BJ (cell line): ENCODE measurements at places on chromosomes 2 and 18. TPM values are rescaled to one million over a fixed set of nuclear protein-coding genes. Genes with fewer than 3 reads are reported as not detected.

- DNase-seq, result no peak
Measured at GRCh38 chr18:56984731-56985130, 162.2 kb upstream of the BOD1L2 start.

The SDC1 gene
- polyA plus RNA-seq, result 32.0 and 42.0 TPM in 2 replicates

GRCh38 chr2:107931412-107931811 lies 54.9 kb upstream of the SLC5A7 start:
- DNase-seq, result no peak

DNA sequence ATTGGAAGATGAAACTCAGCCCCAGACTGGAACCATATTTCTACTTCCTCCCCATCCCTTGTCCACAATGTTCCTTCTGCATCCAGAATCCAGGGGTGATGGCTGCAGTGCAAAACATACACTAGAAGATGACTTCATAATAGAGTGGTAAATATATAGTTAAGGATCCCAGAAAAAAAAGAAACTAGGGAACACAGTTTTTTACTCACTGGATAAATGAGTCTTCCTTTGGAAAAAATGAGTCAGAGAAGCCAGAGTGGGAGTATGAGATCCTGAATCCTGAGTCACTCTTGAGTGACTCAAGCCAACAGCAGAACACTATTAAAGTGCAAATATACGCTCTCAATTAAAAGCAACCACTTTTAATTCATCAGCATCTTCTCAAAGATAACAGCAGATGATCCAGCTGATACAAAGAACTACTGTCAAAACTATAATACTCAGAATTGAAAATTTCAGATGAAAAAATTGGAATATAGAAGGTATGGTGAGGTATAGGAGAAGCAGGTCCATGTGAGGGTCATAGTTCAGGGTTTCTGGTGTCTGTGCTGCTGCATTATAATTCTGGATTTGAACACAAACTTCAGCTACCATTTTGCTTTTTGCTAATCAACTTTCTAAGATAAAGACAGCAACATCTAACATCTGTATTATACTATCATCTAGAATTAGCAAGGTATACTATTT lies 987.2 kb upstream of the CDH2 start:
- peak; percentile 86 for DNase-seq

GRCh38 chr2:207318181-207318628 lies 152.5 kb upstream of the KLF7 start:
- DNase-seq, result no peak

DNA sequence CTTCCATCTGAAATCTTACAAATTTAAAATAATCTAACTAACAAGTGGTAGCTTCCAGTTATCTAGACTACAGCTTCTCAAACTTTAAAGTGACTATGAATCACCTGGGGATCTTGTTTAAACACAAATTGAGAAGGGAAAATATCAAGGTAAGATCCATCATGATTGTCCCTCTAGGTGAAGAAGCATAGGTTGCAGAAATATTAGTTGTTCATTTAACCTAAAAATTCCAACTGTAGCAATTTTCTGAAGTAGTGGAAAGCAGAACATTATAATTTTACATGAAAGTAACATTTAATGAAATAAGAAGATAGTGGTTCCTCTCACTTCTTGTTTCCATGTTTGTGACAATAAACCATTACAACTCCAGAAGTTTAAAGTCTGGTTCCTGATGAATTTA lies 17.3 kb downstream of the GALNT3 start:
- no peak for DNase-seq

The C2orf72 gene
- 0.11 and 0.17 TPM in 2 replicates for polyA plus RNA-seq

The REG1B gene
- polyA plus RNA-seq, result not detected in 2 replicates

The CD8B2 gene
- polyA plus RNA-seq, result not detected in 2 replicates

DNA sequence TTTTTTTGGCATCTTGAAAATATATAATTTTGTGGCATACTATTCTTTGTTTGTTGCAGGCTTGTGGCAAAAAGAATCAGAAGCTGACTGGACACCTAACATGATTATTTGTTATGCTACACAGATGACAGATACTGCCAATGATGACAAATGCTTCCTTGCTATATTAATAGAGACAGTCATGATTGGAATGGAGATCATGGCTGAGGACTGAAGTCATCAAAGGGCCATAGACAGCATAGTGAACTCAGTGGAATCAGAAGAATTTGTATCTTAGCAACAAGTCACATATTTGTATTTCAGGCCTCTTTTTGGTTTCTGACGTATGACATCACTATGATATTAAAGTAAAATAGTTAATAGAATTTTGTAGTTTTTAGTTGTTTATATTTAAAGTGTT lies 1003.8 kb upstream of the DDX18 start:
- no peak for DNase-seq

DNA sequence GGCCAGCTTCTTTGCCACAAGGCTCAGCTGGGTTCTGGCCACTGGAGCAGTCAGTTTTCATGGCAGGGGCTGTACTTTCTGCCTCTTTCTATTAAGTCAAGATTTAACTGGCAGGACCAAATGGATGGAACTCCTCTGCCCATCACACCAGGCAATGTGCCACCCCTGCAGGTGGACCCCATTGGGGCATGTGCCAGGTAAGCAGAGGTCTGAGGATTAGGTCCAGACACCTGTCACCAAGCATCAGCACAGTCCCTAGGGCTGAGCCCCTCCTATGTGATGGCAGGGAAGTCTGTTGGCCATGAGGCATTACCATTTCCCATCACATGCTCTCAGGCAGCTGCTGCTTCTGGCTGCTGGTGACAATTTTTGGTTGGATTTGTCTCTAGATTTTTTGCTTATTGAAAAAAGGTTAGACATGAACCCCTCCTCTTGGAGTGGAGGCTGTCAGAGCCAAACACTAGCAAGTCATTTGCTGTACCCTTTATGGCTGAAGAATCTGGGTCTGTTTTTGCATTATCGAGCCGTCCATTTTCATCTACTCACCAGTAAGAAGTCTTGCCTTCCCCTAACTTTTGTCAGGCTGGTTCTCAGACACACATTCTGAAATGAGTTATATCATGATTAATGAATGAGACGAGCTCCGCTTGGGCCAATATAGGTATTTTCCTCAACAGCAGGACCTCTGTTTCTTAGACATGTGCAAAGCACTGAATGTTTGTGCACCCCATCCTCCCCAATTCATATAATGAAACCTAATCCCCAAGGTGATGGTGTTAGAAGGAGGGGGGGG lies 328.0 kb downstream of the TSN start:
- DNase-seq, result no peak

GRCh38 chr2:215141706-215142105 lies 3.3 kb upstream of the ABCA12 start:
- no peak for DNase-seq

DNA sequence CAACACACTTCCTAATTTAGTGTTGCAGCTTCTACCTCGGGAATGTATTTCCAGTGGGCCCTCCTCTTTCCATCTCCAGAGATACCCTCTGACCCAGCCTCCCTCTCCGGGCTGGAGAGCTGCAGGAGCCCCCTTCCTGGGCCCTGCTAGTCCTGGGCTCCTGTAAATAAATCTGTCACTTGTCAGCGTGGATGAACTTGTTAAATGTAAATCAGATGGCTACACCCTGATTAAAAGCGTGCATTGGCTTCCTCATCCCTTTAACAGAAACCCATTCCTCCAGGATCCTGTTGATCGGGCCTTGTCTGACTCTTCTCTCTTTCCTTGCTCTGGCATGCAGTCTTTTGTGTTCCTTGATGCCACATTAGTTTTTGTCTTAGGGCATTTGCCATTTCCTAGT lies 2.4 kb downstream of the ZNF236 start:
- no peak for DNase-seq

The ACADL gene
- polyA plus RNA-seq, result not detected in 2 replicates

DNA sequence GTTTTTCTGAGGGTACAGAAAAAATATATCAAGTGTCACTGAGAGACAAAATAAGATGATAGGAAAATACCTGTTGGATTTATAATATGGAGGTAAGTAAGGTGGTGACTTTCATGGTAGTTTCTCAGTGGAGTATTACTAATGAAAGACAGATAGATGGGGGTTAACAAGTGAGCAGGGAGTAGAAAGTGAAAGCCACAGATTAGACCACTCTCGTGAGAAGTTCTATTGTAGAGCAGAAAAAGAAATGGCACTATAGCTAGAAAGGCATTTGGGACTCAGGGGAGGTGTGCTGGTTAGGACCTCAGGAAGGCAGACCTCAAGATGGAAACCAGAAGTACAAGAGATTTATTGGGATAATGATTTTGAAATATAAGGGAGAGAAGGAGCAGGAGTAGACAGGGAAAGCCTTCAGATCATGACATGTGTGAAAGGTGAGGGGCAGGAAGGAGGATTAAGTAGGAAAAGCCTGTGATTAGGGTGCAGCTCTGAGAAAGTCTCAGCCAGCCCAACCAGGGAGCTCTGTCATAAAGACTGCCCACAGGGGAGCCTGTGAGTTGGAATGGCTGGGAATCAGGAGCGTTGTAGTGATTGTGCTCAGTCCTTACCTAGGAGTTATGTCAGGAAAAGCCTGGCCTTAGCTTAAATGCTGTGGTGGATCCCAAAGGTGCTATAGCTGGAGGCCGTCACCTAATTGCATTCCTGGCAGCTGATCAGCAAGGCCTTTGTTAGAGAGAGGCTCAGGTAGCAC lies 198.1 kb downstream of the IKZF2 start:
- no peak for DNase-seq

The NEMP2 gene
- polyA plus RNA-seq, result 2.1 and 5.8 TPM in 2 replicates

GRCh38 chr2:48574353-48575287 lies 43.0 kb upstream of the GTF2A1L start:
- DNase-seq, result no peak

GRCh38 chr2:239973386-239973785 lies 51.8 kb downstream of the NDUFA10 start:
- no peak for DNase-seq

DNA sequence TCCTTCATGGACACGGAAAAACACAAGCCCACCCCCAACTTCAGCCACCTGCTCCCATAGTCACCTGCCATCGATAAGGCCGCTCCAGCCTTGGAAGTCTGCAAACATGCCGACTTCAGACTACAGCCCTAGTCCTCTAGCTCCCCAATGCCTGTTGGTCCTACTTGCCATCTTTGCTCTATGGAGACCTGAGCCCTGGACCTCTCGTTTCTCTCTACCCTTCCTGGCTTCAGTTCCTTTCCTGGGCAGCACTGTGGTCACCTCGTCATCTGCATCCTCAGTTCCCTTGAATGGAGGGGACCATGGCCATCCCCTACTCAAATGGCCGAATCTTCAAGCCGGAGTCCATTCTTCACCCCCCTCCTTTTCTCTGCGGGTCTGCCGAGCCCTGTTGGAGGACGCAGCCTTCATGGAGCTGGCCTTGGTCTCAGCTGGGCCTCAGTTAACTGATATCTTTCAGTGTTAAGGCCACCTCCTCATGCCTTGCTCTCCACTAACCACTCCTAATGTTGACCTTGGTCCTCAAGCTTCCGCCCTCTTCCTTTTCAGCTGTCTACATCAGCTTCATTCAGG lies 47.7 kb upstream of the GBX2 start:
- DNase-seq, result no peak

GRCh38 chr18:50816419-50817166 lies 3.2 kb downstream of the MRO start:
- DNase-seq, result no peak

The TFCP2L1 gene
- polyA plus RNA-seq, result 0.01 and 0.05 TPM in 2 replicates

GRCh38 chr2:120344976-120345581 lies 857 bp upstream of the INHBB start:
- DNase-seq, result no peak

GRCh38 chr2:176774766-176775451 lies 437.7 kb upstream of the HNRNPA3 start:
- no peak for DNase-seq

The AKAIN1 gene
- polyA plus RNA-seq, result not detected in 2 replicates

DNA sequence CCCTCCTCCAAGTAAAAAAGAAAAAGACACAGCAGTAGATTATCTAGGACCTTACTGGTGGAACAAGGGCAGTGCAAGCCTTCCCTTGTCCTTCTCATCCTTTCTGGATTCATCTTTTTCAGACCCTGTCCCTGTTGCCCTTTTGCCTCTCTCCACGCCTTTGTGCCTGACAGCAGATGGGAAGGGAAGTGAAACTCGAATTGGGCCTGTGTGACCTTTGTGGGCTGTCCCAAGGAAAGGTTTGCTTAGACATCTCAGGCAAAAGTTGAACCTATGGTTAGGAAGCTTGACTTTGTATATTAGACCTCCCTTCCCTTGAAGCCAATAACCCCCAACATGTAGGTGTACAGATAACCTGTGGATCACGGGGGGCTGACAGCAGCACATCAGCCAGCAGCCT lies 185.3 kb downstream of the PRKCE start:
- DNase-seq, result no peak

GRCh38 chr2:5766056-5766455 lies 73.9 kb downstream of the SOX11 start:
- peak; percentile 0 for DNase-seq

The IL36G gene
- not detected in 2 replicates for polyA plus RNA-seq

The TMEM18 gene
- 17.9 and 29.3 TPM in 2 replicates for polyA plus RNA-seq

The MRO gene
- polyA plus RNA-seq, result not detected in 2 replicates

DNA sequence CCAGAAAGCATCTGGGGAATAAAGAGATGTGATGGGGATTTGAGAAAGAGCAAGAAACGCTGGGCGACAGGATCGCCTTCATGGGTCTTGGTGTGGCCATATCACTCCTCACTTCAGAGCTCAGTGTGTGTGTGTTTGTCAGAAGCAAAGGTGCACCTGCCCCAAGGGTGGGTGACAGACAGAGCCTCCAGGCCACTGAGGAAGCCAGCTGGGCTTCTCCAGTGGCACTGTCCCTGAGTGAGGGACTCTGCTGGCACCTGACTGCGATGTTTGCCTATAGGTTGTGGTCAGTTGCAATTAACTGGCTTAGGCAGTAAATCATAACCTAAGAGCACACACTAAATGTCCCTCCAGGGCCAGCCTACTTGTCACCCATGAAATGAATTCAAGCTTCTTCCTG lies 23.5 kb upstream of the GNAL start:
- no peak for DNase-seq

The MTIF2 gene
- polyA plus RNA-seq, result 11.1 and 20.3 TPM in 2 replicates

DNA sequence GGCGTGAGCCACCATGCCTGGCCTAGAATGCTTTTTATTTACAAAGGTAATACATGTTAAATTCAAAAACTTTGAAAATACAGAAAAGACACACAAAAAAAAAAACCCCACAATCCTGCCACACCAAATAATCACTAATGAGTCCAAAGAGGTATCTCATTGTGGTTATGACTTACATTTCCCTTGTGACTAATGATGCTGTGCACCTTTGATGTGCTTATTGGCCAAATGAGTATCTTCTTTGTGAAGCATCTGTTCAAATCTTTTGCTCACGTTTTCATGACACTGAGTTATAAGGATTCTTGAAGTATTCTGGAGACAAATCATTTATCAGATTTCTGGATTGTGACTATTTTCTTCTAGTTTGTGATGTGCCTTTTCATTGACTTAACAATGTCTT lies 6.4 kb upstream of the NLRC4 start:
- no peak for DNase-seq

The RAPH1 gene
- 3.3 and 5.6 TPM in 2 replicates for polyA plus RNA-seq

GRCh38 chr2:46706264-46706983 lies 209.2 kb downstream of the MCFD2 start:
- no peak for DNase-seq

GRCh38 chr18:1846640-1847039 lies 724.7 kb downstream of the METTL4 start:
- no peak for DNase-seq
